ENCODE measurements at places on chromosomes 2 and 18.

GRCh38 chr2:18792684-18793083 lies 203.3 kb upstream of the NT5C1B start:
- DNase-seq, result no peak

DNA sequence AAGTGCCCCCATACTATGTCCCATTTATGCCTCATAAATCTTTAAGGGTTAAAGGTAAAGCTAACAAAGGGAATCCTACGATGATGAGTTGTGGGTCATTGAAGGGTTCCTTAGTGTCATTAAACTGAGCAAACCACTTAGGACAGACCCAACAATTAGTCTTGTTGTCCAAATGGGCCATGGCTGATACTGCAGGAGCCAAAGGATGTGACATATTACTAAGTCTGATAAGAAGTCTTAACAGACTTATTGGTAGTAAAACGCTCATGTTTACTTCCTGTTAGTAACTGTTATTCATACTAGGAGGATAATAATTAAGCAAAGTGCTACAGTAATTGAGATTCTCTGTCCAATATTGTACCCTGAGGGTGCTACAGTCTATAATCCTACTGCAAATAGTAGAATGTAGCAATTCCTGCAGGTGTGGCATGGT lies 96.8 kb downstream of the PTPN4 start:
- no peak for DNase-seq

DNA sequence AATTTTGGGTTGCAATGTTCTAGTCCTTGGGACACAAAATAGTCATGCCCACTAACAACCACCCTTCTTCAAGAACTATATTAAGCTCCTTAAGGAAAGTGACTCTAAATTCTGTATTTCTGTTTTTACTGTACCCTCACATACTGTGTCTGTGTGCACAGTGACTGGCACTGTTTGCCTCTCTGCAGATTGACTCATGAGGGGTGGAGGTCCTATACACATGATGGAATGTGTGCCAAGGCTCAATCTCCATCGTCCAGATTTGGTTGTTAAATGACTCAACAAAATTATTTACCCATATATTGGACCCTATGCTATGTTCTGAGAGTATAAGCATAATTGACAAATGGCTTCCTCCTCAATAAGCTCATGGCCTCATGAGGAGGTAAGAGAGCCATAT lies 126.6 kb upstream of the CWC22 start:
- DNase-seq, result no peak

DNA sequence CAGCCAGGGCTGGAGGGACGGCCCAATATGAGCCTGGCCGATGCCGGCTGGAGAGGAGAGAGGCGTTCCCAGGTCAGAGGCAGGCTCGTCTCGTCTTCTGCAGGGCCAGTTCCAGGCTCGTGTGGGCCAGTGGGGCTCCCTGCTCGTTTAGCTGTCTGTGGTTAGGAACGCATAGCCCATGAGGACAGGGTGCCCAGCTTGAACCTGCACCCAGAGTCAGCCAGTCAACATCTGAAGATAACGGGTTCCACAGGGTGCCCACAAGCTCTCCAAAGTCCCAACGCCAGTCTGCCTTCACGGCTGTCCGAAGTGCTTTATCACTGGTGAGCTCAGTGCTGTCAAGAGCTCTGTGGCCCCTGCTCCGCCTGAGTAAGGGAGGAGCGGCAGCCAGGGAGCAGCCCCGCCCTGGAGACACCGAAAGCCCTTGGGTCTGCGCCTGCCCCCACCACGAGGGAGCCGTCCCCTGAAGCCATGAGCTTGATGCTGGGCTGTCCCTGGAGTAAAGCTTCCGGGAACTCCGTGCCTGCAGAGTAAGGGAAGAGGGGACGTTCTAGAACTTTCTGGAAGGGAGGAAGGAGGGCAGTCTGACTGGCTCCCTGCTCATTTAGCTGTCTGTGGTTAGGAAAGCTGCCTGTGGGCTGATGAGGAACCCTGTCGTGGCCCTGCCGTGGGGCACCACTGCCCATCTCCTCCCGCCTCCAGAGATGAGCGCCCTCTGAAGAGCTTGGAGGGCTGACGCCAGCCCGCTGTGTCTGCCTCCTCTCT lies 2.7 kb upstream of the HSBP1L1 start:
- peak; percentile 85 for DNase-seq

Measured in erythroblast (primary cell).